ENCODE measurements at places on chromosomes 12 and 14.

DNA sequence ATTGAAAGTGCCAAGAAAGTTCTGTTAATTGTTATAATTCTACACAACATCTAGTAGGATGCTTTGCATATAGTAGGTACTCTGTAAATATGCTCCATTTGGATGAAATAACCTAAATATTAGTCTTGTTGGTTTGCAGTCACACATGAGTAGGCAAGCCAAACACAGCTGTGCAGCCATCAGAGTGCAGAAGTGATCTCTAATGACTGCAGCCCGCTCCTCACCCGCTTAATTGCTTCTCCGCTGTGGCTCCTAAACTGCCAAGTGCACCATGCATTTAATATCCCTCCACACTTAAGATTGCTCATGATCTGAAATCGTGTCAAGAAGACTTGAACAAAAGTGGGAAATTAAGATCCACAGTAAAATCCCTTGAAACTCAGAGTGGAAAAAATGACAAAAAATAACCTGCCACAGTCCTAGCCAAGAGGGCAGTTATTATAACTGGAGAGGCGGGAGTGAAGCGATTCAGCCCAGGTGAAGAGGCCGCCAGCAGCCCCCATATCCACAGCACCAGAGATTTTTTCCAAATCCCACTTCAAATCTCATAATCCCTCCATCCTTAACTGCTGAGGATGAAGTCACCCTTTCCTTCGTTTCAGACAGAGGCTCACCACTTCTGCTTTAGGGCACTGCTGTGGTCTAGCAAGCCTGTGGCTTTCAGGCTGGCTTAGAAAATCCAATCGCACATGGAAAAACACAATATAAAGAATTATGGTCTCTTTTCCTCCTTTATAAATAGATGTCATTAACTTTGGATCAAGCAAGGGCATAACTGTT is 69.5 kb downstream of the TMEM30B start:
- DNase-seq, result no peak

GRCh38 chr12:16880864-16881285 is 274.9 kb upstream of the LMO3 start:
- DNase-seq, result no peak

- DNase-seq, result no peak
These were observed 148.7 kb downstream of the CCDC59 start for GRCh38 chr12:82209533-82209932.

DNA sequence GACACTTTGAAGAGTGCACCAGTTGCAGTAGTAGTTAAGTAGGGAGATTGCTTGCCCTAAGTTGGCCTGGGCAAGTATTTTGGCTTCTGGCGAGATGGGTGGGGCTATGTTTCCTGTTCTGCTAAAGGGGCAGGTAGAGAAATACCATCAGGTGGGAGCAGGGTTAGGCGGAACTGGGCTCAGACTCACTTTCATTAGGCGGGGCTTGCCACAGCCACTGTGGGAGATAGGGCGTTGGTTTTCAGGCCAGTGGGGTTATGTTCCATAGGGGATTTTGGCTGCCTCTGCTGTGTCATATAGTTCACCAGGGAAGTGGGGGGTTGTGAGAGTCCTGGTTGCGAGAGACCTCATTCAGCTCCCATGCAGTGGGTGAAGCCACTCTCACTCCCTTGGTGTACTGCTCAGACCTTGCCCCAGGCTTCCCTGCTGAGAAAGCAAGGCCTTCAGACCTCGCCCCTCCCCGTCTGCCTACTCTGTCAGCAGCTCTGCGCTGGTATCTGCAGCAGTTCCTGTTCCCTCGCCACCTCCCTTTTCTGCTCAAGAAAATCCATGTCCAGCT is 43.3 kb downstream of the AEBP2 start:
- peak; percentile 11 for DNase-seq

GRCh38 chr12:114799574-114800487 is 115.9 kb upstream of the TBX3 start:
- no peak for DNase-seq

DNA sequence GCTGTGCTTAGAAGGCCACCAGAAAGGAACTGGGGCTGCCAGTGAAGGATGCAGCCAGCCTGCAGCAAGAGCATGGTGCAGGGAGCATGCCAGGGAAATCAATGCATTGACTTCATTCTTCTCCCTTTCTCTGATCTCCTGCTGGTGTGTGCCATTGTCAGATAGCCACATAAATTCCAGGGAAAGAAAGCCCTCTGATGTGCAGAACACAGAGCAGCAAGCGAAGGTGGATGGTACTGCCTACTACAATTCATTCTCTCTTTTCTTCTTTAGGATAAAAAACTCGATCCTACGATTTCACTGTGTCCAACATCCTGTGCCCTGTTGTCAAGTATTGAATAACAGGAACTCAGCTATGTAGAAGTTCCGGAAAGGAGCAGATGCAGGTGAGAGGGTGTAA is 446.7 kb upstream of the TMEM132C start:
- no peak for DNase-seq

Measured in keratinocyte (primary cell).